ENCODE measurements at places on chromosomes 2 and 18.

GRCh38 chr2:124572934-124573634 lies 548.0 kb downstream of the CNTNAP5 start:
- no peak for DNase-seq

GRCh38 chr2:162155093-162155492 lies 3.0 kb upstream of the GCG start:
- no peak for DNase-seq

GRCh38 chr18:48539406-48540250 lies 797 bp downstream of the CTIF start:
- DNase-seq = no peak

GRCh38 chr2:143779021-143779420 lies 649.8 kb downstream of the ARHGAP15 start:
- DNase-seq = no peak

DNA sequence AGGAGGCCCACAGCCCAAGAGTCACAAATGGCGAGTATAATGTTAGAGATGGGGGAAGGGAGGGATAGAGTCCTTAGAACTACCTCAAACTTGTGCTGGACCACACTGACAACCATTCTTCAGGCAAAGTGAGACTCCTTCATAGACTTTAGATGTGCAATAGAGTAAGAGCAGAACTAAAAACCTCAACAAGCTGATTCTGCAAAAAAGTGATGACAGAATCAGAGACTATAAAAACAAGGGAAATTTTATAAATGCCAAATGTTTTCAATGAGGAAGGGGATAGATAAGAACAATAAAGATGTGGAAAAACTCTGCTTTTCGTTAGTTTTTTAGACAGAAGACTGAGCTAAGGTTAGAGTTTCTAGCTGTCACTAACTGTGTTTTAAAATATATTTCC lies 17.7 kb downstream of the SMC6 start:
- DNase-seq = no peak

DNA sequence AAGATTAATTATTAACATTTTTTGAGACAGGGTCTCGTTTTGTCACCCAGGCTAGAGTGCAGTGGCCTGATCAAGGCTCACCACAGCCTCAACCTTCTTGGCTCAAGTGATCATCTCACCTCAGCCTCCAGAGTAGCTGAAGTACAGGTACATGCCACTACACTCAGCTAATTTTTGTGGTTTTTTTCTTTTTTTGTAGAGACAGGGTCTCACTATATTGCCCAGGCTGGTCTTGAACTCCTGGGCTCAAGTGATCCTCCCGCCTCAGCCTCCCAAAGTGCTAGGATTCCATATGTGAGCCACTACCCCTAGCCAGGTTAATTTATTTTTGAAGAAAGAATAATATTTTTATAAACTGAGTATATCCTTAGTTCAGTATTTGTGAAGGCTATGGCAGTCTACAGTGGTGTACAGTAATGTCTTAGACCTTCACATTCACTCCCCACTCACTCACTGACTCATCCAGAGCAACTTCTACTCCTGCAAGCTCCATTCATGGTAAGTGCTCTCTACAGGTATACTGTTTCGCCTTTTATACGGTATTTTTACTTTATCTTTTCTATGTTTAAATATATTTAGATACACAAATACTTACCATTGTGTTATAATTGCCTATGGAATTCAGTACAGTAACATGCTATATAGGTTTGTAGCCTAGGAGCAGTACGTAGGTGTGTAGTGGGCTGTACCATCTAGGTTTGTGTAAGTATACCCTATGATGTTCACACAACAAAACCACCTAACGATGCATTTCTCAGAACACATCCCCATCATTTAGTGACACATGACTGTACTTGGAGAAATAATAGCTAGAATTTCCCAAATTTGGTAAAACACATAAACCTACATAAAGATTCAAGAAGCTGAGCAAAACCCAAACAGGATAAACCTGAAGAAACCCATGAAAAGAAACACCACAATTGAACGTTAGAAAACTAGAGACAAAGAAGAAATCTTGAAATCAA lies 38.6 kb downstream of the MGAT4A start:
- no peak for DNase-seq

- no peak for DNase-seq
Observed at GRCh38 chr2:55862673-55863390, 60.8 kb downstream of the EFEMP1 start.

DNA sequence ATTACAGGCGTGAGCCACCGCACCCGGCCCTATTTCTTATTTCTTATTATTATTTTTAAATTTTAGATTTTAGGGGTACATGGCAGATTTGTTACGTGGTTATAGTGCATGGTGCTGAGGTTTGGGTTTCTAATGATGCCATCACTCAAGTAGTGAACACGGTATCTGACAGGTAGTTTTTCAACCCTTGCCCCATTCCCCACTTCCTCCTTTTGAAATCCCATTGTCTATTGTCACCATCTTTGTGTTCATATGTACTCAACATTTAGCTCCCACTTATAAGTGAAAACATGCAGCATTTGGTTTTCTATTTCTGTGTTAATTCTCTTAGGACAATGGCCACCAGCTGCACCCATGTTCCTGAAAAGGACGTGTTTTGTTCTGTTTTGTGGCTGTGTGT lies 39.5 kb downstream of the TGIF1 start:
- DNase-seq = no peak

GRCh38 chr2:191617575-191617974 lies 60.4 kb upstream of the NABP1 start:
- DNase-seq = no peak

GRCh38 chr18:3046216-3046808 lies 33.4 kb upstream of the LPIN2 start:
- no peak for DNase-seq

- no peak for DNase-seq
Observed at GRCh38 chr2:112947374-112947773, 30.4 kb upstream of the IL36G start.

GRCh38 chr2:45084361-45085020 lies 75.2 kb upstream of the SIX2 start:
- DNase-seq = no peak

DNA sequence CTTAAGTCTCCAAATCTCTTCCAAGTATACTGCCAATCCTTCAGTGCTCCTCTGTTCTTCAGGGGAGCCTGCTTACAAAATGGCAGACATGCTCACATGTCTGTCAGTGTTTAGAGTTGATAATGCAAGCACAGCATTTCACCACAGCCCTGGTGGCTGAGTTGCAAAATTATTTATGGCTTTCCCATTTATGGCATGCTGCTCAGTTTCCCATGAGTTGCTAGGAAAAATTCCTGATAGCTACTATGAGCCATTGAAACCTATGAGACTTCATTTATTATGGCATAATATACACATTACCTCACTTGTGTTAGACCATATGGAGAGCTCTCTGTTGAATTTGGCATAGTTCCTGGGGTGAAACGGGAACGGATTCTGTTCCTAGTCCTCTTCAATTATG lies 448.7 kb upstream of the TCF4 start:
- no peak for DNase-seq

GRCh38 chr2:151522556-151522955 lies 112.9 kb downstream of the RIF1 start:
- no peak for DNase-seq

GRCh38 chr2:207787800-207788199 lies 18.1 kb upstream of the FZD5 start:
- no peak for DNase-seq

DNA sequence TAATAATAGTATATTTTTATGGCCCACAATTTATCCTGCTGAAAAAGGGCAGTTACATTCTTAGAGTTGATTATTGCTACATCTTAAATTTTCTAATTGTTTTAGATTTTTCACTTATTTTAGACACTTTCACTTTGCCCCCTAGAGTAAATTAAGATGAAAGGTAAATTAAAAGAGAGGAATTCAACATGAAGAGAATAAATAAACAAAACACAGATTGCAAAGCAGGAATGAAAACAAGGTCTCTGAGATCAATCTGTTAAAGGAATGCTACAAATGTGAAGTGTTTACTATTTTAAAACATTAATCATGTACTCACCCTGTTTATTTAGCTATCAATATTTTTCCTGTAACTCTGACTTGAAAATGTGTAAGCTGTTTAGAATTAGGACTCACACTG lies 113.5 kb upstream of the ETAA1 start:
- no peak for DNase-seq

DNA sequence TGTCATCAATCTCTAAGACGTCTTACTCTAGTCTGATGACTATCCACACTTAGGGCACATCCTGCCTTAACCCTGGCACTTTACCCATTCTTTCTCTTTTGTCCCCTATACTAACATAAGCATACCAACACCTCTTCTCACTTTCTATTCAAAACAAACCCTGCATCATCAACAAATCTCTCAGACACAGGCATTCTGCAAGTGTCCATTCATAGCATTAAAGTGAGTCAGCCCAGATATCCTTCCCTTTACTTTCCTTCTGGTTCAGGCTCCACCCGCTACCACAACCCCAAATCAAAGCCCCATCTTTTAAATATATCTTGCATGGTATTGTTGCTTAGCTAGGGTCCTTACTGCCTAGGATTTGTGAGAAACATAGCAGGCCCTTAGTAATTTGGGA lies 3.8 kb downstream of the GRB14 start:
- DNase-seq = no peak

- no peak for DNase-seq
Observed at GRCh38 chr18:74213429-74213828, 65.1 kb downstream of the TIMM21 start.

DNA sequence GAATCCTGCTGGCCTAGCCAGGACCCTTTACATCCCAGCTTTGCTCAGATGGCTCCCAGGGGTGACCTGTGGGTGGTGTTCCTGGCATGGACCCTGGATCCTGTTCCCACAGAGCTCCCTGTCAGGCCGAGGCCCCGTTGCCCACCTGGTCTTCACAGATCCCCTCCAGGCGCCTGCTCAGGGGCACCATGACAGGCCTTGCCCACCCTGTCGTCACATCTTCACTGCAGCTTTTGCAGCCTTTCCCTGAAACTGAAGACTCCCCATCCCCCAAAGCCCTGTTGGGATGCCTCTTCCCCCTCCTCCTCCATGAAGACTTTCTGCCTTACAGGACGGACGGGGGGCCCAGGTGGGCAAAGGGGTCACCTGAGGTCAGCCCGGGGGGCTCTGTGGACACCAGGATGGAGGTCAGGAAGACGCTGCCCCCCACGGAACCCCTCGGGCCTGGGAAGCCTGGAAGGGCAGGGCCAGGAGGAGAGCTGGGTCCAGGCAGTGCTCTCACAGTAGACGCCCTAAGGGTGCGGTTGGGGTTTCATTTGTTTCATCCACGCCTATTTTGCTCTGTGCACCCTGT lies 13.0 kb upstream of the KIF1A start:
- DNase-seq = no peak

DNA sequence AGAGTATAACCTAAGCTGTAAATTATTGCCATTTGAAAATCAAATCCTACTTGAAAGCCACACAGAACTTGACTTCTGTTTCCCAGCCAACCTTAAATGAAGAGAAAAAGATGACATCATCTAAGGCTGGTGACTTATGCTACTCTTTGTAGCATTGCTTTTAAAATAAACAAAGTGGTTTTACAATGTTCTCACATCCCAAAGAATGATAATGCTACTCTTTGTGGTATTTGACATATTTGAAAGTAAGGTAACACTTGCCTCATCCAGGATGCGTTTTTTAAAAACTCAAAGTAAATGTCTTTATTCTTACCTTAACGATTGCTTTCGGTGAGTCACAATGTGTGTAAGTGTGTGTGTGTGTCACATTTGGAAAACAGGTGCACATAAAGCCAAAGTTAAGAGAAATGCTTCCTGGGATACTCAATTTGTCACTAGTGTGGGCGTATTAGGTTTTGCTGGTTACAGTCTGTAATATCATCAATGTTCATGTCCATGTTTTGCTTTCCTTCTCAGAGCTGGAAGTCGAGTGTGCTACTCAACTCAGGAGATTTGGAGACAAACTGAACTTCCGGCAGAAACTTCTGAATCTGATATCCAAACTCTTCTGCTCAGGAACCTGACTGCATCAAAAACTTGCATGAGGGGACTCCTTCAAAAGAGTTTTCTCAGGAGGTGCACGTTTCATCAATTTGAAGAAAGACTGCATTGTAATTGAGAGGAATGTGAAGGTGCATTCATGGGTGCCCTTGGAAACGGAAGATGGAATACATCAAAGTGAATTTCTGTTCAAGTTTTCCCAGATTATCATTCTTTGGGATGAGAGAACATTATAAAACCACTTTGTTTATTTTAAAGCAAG lies 2.6 kb downstream of the PMAIP1 start:
- no peak for DNase-seq

- DNase-seq = no peak
Observed at GRCh38 chr18:1392046-1392445, 487.4 kb downstream of the ADCYAP1 start.

DNA sequence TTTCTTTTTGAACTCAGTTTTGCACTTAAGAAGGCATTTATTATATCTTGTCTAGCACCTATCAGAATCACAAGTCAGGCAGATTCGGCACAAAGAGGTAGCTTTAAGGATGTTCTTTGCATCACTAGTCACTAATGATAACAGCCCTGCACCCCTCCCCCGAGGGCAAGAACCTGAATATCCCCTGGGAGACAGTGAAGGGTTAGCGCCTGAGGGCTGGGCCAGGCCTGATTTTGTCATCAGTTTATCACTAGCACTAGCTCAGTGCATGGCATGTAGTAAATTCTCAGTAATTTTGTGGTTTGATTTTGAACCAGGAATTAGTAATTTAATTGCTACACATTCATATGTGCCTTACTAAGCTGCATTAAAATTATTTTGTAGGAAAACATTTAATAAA lies 23.9 kb upstream of the HS6ST1 start:
- no peak for DNase-seq

GRCh38 chr2:166031054-166031453 lies 77.5 kb upstream of the TTC21B start:
- DNase-seq = no peak

- DNase-seq = peak; percentile 60
Observed at GRCh38 chr2:199488772-199489400, 31.1 kb upstream of the SATB2 start.

DNA sequence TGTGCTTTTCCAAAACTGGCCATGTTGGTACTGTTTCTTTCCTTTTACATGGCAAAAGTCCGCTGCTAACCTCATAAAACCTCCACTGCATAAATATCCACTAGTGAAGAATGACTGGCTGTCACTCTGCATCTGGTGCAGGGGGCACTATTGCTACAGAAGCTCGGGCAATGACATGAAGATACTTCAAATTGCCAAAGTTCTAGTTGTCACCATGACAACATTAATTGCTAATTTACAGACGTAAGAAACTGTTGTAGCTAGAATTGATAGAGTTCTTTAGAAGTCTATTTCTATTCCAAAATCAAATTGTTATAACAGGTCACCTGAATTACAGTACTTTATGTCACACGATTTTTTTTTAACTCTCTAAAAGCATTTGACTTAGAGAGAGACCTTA lies 845 bp downstream of the CFAP210 start:
- no peak for DNase-seq

GRCh38 chr2:158464426-158465281 lies 7.9 kb downstream of the PKP4 start:
- peak; percentile 39 for DNase-seq

DNA sequence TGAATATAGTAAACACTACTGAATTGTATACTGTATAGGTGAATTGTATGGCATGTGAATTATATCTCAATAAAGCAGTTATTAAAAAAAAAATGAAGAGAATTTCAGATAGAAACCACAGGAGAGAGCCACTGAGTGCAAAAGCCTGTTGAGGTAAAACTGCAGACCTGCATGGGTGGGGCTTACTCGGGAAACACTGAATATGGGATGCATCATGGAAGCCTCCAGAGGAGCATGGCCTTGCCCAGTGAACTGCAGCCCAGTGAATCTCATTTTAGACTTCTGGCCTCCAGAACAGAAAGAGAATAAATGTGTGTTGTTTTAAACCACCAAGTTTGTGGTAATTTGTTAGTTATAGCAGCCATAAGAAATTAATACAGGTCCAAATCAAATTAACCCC lies 15.7 kb downstream of the GPATCH11 start:
- no peak for DNase-seq

- no peak for DNase-seq
Observed at GRCh38 chr2:98026292-98026691, 30.5 kb upstream of the TMEM131 start.
